ENCODE measurements at places on chromosomes 12 and 14.

- no peak for DNase-seq
Observed at GRCh38 chr12:26177283-26177682, 18.1 kb upstream of the SSPN start.

- DNase-seq = no peak
Observed at GRCh38 chr14:89117012-89117411, 292.6 kb downstream of the TTC8 start.

DNA sequence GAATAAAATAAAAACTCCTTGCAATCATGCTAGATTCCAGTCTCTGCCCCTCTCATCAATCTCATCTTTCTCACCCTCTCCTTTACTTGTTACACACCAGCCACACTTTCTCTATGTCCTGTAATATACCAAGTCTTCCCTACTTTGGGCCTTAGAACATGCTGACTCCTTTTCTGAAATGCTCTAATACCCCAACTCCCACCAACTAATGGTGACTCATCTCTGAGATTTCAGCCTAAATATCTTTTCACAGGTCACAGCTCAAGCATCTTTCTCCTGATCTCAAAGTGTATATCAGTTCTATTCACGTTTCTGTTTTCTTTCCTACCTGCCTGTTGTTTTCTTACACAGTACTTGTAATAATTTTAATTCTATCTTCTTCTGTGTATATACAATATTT lies 378.9 kb upstream of the PRICKLE1 start:
- DNase-seq = peak; percentile 44

DNA sequence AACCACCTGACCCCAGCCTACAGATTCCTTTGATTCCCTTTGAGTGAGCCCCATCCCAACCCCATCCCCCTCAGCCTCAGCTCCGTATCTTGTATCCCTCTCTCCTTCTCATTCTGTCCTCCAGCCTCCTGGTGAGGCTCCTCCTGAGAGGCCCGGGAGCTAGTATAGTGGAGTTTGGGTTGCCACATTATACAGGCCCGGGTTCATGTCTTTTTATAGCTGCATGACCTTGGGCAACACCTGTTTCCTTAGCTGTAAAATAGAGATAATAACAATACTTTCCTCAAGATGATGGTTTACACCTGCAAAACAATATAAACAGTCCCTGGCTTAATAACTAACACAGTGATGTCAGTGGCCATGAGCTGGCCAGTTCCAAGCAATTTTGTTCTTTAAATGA lies 89.8 kb downstream of the STAB2 start:
- DNase-seq = no peak

DNA sequence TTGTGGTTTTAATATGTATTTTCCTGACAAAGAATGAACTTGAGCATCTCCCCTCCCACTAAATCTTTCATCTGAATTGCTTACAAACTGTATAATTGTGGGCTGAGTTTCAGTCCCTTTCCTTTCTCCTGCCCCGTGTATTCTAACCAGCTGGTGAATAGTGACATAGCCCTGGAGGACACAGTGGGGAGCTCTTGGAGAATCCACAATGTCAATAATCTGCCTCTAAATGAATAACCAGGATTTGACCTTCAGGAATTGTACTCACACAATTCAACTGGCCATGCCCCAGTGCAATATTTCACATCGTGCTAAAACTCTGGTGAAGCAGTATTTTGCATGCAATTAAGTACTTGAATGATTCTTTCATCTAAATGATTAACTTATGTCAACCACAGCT lies 177.2 kb downstream of the C12orf42 start:
- DNase-seq = no peak

- DNase-seq = peak; percentile 16
Observed at GRCh38 chr14:99850709-99851108, 57.5 kb downstream of the EML1 start.

DNA sequence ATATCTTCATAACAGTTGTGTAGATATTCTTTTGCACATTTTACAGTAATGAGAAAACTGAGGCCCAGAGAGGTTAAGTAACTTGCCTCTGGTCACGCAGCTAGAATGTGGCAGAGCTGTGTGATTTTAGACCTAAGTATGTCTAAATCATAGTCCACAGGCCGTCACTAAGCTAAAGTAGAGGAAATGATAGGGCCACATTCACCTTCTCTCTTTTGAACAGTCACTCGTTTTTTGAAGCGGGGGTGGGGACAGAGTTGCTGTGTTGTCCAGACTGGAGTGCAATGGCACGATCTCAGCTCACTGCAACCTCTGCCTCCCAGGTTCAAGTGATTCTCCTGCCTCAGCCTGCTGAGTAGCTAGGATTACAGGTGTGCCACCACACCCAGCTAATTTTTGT lies 68.5 kb downstream of the RASSF3 start:
- DNase-seq = no peak

- no peak for DNase-seq
Observed at GRCh38 chr14:43166163-43166562, 1340.9 kb downstream of the FSCB start.

- DNase-seq = peak; percentile 80
Observed at GRCh38 chr12:89245090-89245489, 107.2 kb downstream of the DUSP6 start.

GRCh38 chr12:115911360-115911759 lies 366.1 kb downstream of the MED13L start:
- no peak for DNase-seq

DNA sequence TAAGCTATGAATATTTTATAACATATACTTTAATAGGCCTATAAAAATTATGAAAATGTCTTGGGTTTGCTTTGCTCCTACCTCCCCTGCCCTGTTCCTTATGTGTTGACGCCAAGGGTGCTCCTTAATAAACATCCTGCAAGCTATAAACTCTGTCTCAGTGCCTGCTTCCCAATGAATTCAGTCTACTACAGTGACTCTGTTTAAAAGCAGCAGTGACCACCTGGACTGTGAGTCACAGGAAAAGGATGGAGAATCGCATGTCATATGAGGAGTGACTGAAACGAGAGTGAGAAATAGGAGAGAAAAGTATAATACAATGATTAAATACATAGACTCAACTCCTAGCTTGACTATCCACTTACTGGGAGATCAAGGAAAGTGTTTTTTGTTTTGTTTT lies 41.1 kb upstream of the CFAP54 start:
- peak; percentile 96 for DNase-seq

- no peak for DNase-seq
Observed at GRCh38 chr14:103314496-103315277, 19.4 kb upstream of the EIF5 start.

- DNase-seq = no peak
Observed at GRCh38 chr12:127192391-127192790, 1074.6 kb upstream of the TMEM132C start.

GRCh38 chr12:49487605-49488004 lies 51.2 kb upstream of the KCNH3 start:
- no peak for DNase-seq

DNA sequence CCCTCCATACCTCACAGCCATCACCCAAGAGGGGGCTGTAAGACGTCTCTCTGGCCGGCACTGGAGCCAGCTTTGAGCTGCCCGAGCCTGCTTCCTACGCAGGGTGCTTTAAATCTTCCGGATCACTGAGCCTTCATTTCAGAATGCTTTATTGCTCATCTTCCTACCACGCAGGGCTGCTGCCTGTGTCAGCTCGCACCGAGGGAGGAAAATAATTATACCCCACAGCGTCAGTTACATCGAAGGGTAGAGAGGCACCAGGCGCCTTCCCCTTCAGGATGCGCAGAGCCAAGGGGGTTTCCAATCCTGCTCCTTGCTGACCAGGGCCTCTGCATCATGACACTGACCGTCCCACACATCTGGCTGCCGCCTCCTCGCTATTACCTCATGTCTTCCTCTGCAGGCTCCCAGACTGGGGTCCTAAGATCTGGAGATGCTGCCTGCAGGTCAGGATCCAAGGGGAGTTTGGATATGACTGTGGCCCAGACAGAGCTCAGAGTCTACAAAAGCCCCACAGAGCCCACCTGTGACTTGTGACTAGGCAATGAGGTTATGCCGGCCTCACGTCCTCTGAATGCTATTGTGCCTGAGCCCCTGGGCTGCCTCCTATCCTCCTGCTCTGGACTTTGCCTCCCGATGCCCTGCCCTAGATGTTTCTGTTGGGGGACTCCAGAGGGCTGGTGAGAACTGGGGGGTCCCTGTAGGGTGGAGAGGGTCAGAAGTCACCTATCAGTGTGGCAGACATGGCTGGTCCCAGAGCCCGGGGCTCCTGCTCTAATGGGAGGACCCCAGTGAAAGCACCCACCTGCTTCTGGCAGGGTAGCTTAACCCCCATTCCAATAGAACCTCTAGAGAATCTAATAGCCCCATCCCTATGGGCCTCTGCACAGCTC lies 220.3 kb upstream of the RTL1 start:
- DNase-seq = no peak

DNA sequence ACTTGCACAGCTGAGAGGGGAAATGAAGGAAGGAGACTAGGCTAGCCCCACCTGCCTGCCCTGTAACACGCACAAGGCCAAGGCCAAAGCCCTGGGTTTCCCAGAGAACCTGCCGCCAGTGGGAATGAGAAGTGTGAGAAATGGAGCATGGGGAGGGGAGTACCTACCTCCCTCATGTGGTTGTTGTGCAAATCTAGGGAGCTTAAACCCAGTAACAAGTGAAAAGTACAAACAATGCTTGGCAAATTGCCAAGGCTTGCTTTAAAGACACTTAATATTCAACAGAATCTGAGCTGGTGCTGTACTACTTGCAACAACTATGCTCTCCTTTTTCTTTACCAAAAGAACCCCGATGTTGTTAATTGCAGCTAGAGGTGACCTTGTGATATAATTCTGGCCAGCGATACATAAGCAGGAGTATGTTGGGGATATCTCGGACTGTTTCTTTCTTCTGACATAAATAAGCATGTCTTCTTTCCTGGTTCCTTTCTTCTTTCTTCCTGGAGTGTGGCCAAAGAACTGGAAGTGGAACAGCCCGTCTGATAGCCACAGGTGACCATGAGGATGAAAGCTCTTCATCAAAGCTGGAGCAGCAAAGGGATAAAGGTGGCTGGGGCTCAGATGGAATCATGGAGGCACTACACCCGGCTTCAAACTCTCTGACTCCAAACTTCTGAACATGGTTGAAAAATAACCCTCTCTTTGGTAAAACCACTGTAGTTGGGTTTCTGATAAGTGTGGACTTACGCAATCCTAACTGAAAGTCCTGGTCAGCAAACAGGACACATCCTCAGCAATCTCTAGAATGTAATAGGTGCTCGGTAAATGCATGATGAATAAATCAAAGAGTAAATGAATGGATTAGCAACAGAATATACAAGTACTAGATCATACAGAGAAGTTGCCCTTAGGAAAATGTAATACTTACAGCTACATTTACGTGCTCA lies 207.9 kb downstream of the NUAK1 start:
- DNase-seq = no peak

- DNase-seq = no peak
Observed at GRCh38 chr12:67430708-67431335, 161.7 kb downstream of the CAND1 start.

DNA sequence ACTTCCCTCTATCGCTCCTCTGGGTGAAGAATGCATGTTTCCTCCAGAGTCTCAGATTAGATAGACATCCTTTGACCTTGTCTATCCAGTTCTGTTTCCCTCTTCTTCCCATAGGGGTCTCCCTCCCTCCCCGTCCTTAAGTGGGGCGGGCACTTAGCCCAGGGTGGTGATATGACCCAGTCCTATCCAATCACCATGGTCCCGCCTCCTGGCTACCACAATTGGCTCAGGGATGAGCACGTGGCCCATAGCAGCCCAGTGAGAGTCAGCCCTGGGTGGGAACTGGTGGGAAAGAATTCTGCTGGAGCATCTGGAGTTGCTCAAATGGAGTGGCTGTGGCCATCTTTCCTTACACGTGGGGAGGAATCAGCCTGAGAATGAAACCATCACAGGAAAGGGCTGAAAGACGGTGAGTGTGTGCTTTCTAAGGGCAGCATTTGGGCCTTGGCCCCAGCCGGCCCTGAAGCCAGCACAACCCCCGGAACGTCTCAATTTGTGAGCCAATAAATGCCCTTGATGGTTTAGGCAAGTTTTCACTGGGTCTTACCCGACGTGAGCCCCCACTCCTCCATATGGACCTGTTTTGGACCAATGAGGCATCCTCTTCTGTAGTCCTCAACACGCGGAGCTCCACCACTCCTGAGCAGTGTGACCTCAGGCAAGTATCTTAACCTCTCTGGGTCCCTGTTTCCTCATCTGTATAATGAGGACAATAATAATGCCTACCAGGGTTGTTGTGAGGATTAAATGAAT lies 14.4 kb upstream of the MLXIP start:
- DNase-seq = peak; percentile 90

GRCh38 chr12:89041078-89041477 lies 311.2 kb downstream of the DUSP6 start:
- no peak for DNase-seq

DNA sequence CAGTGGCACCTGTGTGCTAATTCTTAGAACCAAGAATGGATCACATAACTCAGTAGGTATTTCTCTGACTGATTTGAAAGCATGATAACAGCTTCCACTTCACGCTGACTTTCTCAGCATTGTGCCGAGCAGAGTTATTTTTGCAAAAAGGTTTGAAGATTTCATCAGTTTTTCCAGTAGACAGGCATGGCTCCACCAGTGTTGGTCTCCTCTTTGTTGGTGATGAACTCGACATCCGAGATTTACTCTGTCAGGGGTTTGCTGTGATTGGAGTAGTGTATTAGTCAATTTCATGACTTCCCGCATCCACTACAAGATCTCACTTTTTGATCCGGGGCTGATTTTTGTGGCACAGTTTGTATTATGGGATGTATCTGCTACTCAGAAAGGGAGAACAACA lies 85.3 kb downstream of the PRKCH start:
- no peak for DNase-seq

DNA sequence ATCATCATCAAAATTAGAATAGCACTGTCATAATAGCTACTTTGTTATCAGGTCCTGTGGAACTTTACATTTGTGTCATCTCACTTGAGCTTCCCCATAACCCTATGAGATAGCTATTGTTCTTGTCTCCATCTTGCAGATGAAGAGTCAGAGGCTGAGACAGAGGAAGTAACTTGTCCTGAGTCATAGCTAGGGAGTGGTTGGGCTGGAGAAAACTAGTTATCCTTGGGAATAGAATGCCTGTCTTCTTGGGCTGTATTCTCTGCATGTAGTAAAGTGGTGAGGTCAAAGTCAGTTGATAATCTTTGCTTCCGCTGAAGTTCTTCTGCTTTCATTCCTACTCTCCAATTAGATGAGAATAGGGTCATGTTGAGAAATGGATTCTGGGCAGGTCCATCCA lies 117.0 kb downstream of the SMOC1 start:
- DNase-seq = peak; percentile 88

DNA sequence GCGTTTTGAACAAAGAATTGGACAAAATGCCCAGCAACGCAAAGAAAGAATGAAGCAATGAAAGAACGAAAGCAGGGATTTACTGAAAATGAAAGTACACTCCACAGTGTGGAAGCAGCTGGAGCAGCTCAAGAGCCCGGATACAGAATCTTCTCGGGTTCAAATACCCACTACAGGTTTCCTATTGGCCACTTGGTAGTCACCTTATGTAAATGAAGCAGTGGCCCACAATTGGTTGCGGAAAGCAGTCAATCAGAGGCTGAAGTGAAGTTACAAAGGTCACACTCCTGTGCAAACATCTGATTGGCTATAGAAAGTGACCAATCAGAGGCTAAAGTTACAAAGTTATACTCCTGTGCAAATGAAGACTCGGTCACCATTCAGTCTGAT lies 15.0 kb upstream of the PPP1R13B start:
- no peak for DNase-seq
